ENCODE measurements at places on chromosomes 3 and 15.
A peak's percentile ranks its signal among the peaks of the same experiment; 100 is the strongest.

GRCh38 chr3:169364497-169364896 lies 299.0 kb downstream of the MECOM start:
- DNase-seq = no peak

GRCh38 chr3:60456180-60456579 lies 795.1 kb downstream of the FHIT start:
- no peak for DNase-seq

GRCh38 chr3:11226042-11226370 lies 46.2 kb upstream of the ATG7 start:
- no peak for DNase-seq

GRCh38 chr15:25775317-25775912 lies 87.7 kb downstream of the ATP10A start:
- DNase-seq = peak; percentile 77

- no peak for DNase-seq
Measured at GRCh38 chr15:100966997-100967396, 47.8 kb downstream of the LRRK1 start.

All from fibroblast of the aortic adventitia (primary cell).